ENCODE measurements at places on chromosomes 6 and 20.
A peak's percentile ranks its signal among the peaks of the same experiment; 100 is the strongest.

- DNase-seq, result no peak
Measured at GRCh38 chr6:6614096-6614982, 25.8 kb downstream of the LY86 start.

GRCh38 chr6:28683945-28684538 is 158.4 kb downstream of the GPX5 start:
- no peak for DNase-seq

DNA sequence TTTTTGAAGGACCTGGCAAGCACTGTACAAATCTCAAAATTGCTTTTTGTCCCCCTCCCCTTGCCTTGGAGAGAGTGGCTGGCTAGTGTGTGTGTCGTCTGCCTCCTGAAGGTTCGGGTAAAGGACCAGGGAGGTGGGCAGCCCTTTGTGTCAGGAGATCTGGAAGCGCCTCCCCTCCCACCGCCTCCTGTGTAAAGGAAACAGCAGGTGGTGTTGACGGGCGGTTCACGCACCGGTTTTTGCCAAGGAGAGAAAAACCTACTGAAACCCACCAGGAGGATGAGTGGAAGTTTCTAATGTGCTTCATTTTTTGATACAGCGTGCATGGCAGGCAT is 1.2 kb downstream of the ENTPD6 start:
- no peak for DNase-seq

DNA sequence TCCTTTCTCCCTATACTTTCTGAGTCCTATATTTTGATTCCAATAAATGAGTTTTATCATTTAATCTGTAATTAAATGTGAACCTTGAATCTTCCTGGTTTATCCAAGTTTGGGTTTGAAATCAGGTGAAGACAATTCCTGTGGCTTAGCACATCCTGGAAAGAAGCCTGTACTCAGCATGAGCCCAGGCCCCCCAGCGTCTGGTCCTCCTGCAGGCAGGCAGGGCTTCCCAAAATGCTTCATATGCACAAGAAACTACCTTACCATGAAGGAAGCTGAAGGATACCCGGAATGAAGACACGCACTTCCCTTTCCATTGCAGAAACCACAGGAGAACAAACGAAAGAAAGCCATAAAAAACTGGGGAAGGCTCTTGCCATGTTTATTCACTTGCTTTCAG is 157.4 kb upstream of the PDE10A start:
- no peak for DNase-seq

DNA sequence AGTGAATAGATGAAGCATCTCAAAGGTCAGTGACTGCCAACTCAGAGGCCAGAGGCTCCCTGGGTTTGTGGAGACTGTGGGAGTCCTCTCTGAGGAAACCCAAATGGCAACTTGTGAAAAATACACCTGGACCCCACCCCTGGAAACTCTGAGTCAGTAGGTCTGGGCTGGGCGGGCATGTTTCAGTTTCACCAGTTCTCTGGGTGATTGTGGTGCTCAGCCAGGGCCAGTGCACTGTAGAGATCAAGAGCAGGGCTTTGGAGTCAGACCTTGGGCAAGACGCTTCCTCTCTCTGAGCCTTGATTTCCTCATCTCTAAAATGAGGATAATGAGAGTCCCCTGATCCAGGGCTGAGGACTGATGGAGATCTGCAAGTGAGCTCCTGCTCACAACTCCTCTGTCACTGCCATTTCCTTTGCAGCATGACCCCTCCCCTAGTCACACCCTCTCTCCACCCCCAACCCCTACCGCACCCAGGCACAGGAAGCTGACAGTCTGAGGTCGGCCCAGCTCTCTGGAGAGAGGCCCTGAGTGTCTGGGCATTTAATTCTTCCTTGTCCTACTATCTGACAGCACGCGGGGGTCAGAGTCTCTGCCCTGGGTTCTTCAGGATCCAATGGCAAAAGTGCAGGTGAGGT is 5.1 kb downstream of the DEF6 start:
- peak; percentile 70 for DNase-seq
